ENCODE measurements at places on chromosomes 1 and 21. TPM values are rescaled to one million over a fixed set of nuclear protein-coding genes. Genes with fewer than 3 reads are reported as not detected.
A peak's percentile ranks its signal among the peaks of the same experiment; 100 is the strongest.

DNA sequence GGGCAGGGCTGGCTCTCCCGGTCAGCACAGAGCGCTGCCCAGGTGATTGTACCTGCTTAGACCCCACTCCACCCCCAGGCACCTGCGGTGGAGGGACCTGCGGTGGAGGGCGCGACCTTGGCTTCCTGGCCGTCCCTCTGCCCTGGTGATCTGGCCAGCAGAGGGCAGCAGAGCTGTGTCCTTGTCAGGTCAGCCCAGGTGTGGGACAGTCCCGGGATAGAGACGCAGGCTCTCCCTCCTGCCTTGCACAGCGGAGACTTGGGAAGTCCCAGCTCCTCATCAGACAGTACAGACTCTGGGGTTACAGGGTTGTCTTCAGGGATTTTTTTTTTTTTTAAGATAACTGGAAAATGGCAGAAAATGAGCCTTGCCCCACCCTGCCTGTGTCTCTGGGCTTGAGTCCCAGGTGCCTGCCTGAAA is 10.0 kb downstream of the SLX9 start:
- peak; percentile 55 for DNase-seq

DNA sequence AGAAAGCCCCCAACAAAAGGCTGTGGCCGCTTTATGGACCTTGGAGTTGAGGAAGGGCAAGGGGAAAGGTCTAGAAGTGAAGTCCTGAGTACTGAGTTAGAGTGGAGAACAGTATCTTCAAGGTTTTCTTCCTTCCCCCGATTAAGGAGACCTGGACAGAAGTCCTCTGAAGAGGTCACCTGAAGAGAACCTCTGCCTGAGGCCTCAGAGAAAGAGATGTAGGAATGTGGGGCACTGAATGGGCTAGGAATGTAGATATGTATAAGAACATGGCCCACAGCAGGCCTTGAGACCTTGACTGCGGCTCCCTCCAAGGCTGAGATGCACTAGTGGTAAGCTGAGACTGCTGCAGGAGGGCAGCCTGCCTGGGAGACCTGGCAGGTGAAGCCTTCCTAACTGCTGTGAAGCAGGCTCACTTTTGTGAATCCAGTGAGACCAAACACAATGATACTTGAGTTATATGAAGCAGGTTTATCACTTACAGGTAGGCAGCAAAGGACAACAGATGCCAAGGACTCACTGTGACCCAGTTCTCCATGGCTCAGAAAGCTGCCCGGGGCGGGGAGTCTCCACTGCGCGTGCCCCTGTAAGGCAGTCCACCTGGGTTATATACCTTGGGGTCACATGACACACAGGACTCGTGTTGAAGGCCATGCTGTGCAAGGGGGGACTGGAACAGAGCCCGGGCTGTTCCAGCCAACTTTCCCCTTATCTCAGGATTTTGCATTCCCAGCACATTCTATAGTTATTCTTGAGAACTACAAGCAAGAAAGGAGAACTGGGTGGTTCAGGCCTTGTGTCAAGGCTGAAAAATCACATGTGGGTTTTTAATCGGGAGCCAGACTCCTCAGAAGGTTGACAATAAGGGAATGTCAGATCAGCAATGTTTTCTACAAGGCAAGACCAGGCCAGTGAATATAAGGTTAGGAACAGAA is 78.8 kb upstream of the PPM1J start:
- DNase-seq = no peak

DNA sequence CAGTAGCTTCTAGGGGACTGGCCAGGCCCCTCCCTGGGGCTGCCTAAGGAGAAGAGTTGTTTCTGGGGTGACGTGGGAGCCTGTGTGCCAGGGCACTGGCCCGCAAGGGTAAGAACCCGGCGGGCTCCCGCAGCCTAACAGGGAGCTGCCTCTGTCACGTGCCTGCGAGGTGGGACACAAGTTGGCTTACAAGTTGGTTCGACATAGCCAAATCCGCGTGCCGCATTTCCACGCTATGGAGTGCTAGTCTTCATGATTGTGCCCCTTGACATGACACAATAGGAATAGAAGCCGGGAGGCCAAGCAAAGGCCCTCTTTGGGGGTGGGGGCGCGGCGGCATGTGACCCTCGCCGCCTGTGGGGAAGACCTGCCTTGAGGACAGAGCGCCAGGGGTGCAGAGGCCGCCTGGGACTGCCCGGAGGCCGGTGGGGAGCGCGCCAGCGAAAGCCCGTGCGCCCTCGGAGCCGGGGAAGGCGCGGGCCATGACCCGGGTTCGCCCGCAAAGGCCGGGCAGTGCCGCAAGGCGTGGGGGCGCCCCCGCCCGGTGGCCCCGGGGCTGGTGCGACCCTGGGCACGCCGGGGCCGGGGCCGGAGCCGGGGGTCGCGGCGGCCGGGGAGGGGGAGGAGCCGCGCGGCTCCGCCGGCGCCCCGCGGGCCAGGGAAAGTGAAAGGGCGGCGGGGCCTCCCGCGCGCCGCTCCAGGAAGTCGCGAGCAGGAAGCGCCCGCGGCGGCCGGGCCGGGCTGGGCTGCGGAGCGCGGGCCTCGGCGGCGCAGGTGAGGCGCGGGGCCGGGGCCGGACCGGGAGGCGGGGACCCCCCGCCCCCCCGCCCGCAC is at the start of gene SLC37A1:
SLC37A1 (plus strand) TSS at position 702 of the 834 bp plus-strand sequence. CDS start 4,603 bp downstream, outside the sequence.
- DNase-seq = no peak

DNA sequence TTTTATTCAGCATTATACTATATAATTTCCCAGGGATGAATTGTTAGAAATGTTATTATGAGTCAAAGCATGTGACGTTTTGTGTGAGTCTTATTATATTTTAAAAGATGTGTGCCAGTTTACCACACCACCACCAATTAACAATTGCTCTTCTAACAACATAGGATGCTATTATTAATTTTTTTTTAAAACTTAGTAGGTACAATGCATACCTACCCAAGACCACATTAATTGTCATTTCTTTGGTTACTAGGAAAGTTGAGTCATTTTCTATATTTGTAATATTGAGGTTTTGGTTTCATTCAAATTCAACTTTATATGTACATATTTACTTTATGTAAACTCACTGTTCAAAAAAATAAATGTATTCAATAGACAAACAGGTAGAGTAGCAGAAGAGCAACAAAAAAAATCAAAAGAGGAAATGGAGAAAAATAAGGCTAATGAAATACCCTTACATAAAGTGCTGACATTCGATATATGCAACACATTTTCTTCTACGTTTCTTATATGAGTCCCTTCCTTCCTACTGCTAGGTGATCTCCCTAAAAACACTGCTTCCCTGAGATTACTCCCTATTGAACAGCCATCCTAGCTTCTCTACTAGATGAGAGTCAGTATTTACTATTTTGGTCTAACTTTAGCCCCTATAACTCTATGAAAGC is 9.6 kb downstream of the GCLM start:
- no peak for DNase-seq

GRCh38 chr1:162213281-162213912 is 143.9 kb downstream of the NOS1AP start:
- DNase-seq = peak; percentile 34

DNA sequence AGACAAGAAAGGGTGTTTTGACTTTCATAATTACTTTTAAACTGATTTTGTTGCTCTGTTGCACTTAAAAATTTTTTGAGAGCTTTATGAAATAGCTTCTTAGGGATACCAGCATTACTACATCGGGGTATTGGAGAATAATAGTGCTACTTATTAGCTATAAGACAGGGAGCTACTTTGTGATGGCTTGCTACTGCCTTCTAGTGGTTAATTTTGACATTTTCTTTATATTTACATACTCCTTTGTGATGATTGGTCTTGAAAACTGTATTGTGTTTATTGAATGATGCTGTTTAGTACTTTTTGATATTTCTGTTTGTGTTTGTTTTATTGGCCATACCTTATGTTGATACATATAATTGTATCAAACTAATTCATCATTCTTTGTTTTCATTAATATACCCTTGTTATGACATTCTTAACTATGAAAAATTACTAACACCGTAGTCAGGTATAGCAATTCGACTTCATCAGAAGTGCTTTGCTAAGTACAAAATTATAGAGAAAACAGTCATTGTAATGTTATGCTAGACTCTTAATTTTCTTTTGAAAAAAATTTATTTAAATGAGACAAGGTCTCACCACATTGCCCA is 85.5 kb downstream of the CLIC4 start:
- peak; percentile 68 for DNase-seq

Gene NID1
- 50.9 TPM for total RNA-seq

Gene CELA2A
- total RNA-seq = not detected

Gene C1QC
- total RNA-seq = not detected

Gene CYP4Z1
- not detected for total RNA-seq

Gene SH2D2A
- 0.48 TPM for total RNA-seq

Gene BNIPL
- total RNA-seq = not detected

Gene TMEM240
- not detected for total RNA-seq

Measured in RPMI7951 (cell line).